IPS DF 6.9 (cell line): ENCODE measurements at places on chromosomes 2 and 18.

- DNase-seq, result no peak
These were observed 75.6 kb downstream of the GPD2 start for GRCh38 chr2:156511803-156512202.

GRCh38 chr2:56109994-56110393 is 73.8 kb upstream of the CCDC85A start:
- DNase-seq, result no peak

GRCh38 chr18:72811047-72811446 is 56.7 kb downstream of the NETO1 start:
- no peak for DNase-seq

DNA sequence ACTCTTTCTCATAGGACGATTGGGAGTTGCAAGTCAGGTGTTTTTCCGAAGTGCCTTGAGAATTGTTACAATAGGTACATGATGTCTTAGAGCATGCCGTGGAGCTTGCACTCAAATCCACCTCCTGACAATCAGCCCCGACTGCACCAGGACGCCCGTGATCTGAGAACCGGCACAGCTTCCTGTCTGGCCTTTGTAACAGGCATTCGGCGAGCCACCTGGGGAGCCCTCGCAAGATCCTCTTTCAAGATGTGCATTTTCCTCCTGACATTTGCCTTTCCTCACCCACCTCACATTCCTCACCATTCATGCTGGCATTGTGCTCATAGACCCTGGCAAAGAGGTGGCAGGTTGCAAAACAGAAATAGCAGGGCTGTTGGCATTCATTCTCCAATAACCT is 427.3 kb downstream of the GALR1 start:
- no peak for DNase-seq

DNA sequence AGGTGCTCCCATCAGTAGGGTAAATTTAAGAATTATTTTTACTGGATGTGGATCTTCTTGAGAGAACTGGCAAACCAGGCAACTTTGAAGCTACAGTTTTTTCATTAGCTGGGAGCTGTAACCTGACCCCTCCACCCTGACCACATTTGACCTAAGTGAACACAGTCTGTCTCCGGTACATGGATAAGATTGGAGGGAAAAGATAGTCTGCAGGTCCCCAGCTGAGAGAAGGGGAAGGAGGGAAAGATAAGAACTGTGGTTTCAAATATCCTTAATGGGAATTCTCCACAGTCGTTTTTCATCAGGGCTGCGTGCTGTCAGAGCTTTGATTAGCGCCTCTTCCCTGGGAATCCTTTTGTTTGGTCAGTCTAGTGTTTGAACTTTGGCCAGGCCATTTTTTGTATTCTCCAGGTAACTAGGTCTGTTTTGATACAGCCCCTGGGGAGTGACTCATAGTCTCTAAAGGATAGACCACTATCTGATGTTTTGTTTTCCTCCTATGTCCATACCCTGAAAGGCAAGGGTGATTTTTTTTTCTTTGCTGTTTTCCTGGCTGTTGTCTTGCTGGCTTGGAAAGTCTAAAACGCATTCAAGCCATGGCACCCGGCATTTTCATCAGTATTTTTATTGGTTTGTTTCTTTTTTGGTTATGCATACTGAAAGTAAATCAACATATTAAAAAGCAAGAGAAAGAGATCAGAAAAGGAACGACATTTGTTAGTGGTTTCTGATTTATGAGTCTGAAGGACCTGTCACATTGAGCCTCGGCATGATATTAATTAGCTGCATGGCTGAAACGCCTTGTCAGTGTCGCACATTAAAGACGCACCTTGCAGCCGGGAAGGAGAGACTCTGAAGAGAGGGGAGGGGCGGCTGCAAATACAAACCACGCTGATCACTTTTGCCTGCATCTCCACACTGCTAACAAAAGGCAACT is 183.4 kb upstream of the FN1 start:
- DNase-seq, result no peak

GRCh38 chr2:86439879-86440630 is 1.1 kb upstream of the KDM3A start:
- DNase-seq, result no peak

- no peak for DNase-seq
These were observed 18.2 kb upstream of the PCBP1 start for GRCh38 chr2:70069049-70069448.

DNA sequence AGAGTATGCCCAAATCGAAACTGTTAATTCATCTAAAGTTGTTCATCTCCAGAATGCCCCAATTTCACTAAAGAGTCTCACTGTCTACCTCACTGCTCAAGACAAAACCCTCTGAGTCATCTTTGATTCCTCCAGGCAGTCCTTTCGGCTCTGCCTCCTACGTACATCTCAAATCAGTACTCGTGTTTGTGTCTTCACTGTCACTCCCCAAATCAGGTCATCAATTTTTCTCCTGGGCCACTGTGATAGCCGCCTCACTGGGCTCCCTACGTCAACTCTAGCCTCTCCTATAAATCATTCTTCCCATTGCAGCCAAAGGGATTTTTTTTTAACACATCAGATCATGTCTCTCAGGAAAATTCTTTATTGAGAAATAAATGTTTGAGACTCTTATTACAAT is 42.1 kb upstream of the TTC39C start:
- no peak for DNase-seq

GRCh38 chr18:5294113-5294456 is 1.4 kb downstream of the ZBTB14 start:
- no peak for DNase-seq

- DNase-seq, result no peak
These were observed 266.2 kb downstream of the PHLPP1 start for GRCh38 chr18:62981566-62981965.

- DNase-seq, result no peak
These were observed 9.8 kb upstream of the ERFE start for GRCh38 chr2:238148981-238149380.

DNA sequence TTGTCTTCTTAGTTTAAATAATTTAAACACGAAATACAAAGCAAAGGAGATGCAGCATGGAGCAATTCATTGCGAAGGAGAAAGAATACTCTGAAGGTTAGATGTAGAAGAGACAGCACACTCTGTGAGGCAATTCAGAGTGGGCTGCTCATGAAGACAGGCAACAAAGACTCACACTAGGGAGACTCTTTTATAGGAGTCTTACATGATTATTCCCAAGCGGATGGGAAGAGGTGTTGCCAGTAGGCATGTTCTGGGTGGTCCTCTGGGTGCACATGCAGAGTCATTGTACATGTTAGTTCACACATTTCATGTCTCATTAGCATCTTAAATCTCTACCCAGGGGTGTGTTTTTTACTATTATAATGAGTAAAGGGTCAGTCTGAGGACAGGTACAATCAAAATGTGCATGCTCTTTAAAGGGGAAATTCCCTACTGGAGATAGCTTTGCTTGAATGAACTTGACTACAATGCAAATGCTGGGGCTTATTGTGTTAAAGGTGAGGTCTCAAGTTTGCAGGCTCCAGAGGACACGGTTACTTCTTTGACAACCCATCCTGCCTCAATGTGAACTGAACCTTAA is 275.5 kb downstream of the CDH19 start:
- no peak for DNase-seq

GRCh38 chr2:88492002-88492401 is 39.5 kb upstream of the FOXI3 start:
- no peak for DNase-seq

DNA sequence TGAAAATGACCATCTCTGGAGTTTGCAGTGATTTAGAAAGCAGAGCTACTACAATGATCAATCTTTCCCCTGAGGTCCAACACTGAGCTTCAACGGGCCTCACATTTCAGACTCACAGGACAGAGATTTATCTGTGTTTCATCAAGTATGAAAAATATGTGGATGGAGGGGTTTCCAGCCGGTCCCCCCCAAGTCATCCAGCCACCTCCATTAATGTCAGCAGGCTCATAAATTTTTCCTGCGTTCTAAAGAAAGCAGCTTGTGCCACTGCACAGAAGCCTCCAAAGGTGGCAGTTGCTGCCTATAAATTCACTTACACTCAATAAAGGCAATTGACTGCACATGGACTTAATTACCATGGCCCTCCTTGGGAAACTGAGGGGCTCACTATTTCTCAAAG is 117.4 kb upstream of the ACKR3 start:
- DNase-seq, result no peak
